Cardiac muscle cell (in vitro differentiated cells and primary cell): ENCODE measurements at places on chromosomes 5 and 9.

DNA sequence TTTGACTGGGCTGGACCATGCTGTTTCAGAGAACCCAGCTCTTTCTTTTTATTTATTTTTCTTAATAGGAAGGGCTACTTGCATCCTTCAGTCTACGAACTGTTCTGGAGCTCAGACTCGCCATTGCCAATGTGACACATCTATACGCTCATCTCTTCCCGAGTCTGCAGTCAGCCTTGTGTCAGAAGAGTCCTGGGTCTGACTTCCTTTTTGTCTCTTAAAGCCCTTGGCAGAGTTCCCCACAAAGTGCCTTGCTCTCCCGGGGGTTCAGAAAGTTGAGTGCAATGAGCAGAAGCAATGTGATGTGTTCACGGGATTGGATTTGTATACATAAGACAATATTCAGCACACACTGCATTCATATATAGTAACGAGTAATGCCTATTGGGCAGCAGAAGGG is 140.4 kb downstream of the ATPSCKMT start:
- no peak for DNase-seq

- no peak for DNase-seq
Observed at GRCh38 chr9:120136696-120137095, 443.3 kb downstream of the CDK5RAP2 start.

GRCh38 chr5:143001764-143002351 is 231.7 kb downstream of the ARHGAP26 start:
- no peak for DNase-seq

- DNase-seq: peak; percentile 24
Observed at GRCh38 chr9:132040808-132041207, 38.9 kb downstream of the MED27 start.

DNA sequence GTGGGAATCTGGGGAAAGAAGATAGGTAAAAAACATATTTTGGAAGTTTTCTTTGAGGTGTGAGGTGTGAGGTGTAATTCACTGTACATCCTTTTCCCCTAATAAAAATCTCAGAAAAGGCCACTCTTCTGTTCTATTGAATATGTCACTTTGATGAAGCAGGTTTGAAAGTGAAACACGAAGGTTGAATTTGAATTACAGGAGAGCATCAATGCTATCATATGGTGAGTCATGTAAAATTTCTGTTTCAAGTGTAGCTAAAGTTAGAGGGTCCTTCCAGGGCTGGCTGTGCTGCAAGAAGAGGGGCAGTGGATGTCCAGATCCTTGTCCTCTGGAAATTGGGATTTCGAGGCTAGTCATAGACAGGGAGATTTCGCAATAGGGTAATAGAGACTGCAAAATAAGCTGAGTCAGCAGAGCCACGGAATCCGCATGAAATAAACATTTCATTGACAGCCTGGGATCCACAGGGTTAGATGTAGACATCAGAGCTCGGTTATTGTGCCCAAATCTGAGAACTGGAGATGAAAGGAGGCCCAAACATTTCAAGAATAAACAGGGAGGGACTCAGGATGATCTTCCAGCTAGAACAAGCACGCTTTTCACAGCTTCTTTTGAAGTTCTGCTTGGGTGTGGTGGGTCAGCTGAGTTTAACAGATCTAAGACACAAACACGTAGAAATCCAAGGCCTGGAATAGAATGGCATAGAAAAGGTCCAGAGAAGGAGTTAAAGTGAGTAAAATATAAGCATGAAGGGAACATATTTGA is 194.4 kb upstream of the CDKN2B start:
- DNase-seq: no peak

DNA sequence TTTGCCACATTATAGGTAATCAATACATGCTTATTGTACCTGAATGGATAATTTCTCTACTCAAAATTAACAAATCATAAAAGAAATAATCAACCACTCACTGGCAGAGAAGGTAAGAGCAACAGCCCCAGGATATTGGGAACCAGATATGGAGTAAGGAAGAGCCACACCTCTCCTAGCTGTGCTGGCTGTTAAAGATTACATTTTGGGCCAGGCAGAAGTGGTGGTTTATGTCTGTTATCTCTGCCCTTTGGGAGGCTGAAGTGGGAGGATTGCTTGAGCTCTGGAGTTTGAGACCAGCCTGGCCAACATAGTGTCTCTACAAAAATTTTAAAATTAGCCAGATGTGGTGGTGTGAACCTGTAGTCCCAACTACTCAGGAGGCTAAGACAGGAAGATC is 56.4 kb downstream of the BHMT start:
- DNase-seq: no peak

- DNase-seq: peak; percentile 62
Observed at GRCh38 chr5:172453986-172454357, 353 bp downstream of the SH3PXD2B start.

DNA sequence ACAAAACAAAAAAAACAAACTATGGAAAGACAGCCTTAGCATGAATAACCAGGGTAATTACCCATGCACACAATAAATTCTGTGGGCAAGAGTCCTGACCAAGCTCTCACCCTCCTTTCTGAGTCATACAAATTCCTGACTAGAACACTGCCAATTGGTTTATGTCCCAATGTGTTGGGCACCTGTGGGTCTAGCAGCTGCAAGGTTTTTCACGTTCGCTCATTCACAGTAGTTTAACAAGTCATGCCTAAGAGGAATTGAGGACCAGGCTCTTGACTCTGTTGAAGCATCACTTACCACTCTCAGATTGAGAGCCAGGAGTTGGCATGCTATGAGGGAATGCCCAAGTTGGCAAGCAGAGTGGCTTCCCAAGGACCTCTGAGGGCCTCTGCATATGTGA is 205.5 kb upstream of the SLC24A2 start:
- no peak for DNase-seq

DNA sequence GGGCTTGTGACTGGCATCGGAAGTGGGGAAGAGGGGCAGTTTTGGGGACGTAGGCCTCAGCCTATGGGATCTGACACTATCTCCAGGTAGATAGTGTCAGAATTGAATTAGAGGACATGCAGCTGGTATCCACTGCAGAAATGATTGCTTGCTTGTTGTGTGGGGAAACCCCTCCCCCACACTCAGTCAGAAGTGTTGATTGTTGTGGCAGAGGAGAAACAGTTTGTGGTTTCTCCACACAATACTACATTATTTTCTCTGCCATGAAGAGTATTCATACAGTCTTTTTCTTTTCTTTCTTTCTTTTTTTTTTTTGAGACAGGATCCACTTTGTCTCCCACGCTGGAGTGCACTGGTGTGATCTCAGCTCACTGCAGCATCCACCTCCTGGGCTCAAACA is 113.9 kb downstream of the ARRDC3 start:
- DNase-seq: peak; percentile 43

GRCh38 chr5:136006164-136006563 is 22.6 kb upstream of the TGFBI start:
- no peak for DNase-seq

- no peak for DNase-seq
Observed at GRCh38 chr5:88813805-88814575, 69.0 kb downstream of the MEF2C start.

DNA sequence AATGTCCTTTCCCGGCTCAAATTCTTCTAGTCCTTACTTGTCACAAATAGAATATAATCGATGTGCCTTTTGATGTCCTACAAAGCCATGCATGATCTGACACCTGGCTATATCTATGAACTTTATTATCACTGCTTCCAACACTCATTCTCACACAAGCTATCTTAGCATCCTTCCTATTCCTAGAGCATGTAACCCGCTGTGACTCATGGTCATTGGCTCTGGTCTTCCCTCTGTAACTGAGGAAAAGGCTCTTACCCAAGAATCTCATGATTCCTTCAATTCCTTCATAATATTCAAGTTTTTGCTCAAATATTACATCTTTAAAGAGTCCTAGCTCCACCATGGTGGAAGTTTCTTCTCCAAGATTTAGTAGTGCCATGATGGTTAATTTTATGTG is 480.0 kb upstream of the PAPPA start:
- DNase-seq: no peak

DNA sequence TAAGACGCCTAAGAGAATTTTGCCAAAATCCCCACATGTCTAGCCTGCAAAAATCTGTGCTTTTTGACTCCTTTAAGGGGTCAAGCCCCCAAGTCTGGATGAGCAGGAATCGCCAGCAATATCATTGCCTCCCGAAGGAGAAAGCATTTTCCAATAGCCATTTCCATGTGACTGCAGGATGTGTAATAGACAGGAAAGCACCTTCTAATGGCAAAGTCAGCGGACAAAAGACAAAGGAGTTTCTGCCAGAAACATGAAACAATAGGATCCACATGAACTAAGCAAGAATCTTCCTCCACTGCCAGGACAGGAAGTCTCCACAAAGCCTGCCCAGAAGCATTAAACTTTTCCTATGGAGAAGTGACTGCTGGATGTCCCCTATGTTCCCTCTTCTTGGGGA is 177.1 kb upstream of the PCSK5 start:
- no peak for DNase-seq

GRCh38 chr5:125004009-125004408 is 257.6 kb upstream of the ZNF608 start:
- DNase-seq: no peak

- no peak for DNase-seq
Observed at GRCh38 chr9:136244122-136244968, 1.3 kb downstream of the QSOX2 start.

- DNase-seq: no peak
Observed at GRCh38 chr5:92421942-92422341, 1038.8 kb upstream of the ARRDC3 start.

GRCh38 chr5:73940026-73940425 is 314.0 kb downstream of the ARHGEF28 start:
- DNase-seq: peak; percentile 38

DNA sequence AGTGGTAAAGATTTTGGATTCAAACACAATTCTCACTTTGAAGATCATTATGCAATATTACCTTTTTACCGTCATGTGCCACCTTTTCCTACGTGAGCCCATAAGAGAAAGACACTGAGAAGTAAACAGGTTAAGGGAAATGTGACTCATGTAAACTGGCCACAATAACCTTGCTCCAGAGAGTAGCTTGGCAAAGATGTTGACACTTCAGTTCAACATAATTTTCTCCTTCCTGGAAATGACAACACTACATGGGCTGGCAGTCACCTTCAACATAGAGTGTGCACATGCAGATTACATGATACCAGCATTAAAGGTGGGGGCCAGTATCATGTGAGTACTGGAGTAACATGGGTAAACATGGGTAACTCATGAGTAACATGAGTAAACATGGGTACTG is 141.9 kb downstream of the CDK5RAP2 start:
- no peak for DNase-seq

DNA sequence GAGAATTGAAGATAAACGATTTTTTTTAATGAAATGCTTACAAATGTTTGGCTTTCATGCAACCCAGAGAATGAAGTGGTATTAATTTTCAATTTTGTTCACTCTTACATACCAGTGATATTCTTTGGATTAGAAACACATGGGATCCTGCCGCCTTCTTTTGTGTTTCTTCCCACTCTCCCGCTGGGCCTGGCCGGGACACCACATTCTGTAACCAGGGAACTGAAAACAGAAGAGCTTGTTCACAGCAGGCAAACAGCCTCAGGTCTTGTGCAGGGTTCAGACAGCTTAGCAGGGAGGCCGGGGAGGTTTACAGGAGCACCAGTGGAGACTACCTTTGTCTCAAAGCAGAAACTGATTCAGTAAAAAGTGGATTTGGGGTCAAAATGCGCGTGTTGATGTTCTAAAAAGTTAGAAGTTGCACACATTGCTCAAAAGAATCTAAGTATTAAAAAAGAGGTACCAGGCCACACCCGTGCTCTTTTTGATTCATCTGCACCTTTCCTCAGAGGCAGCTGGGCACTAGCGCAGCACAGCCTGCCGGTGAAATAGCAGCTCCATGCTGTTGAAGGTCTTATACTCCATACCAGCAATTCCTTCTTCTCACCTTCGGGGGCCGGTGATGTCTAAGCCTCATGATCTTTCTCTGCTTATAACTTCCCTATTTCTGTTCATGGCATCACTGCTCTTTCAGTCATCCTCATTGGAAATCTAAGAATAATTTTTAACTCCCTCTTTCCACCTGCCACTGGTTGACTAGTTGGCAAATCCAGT is 67.1 kb downstream of the GRAMD2B start:
- DNase-seq: no peak

GRCh38 chr5:33850100-33850594 is 41.6 kb downstream of the ADAMTS12 start:
- no peak for DNase-seq

DNA sequence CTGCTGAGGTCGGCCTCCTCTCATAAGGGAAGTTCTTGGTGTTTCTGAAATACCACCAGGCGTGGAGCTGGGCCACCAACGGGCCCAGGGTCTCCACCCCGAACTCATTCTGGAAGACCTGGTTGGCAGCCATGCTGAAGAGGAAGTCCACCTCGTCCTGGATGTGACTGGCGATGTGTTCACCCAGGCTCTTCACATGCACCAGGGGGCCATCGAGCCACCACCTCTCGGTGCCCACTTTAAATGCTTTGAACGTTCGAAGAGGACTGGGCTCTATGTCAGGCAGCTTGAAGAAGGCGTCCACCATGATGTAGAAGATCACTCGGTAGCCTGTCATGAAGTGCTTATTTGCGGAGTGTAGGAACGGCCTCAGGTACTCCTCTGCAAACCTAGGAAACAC is 15.1 kb downstream of the GLT6D1 start:
- no peak for DNase-seq

GRCh38 chr9:110208031-110208430 is at the start of gene C9orf152:
Gene C9orf152, minus strand, starts transcription at chr9:110208159. Its CDS starts 580 bp downstream, at chr9:110207579.
- no peak for DNase-seq

GRCh38 chr9:2570615-2571479 is 50.7 kb upstream of the VLDLR start:
- peak; percentile 95 for DNase-seq

GRCh38 chr5:174552428-174552827 is 172.0 kb upstream of the MSX2 start:
- DNase-seq: no peak

- no peak for DNase-seq
Observed at GRCh38 chr5:119402081-119402480, 46.3 kb downstream of the TNFAIP8 start.

DNA sequence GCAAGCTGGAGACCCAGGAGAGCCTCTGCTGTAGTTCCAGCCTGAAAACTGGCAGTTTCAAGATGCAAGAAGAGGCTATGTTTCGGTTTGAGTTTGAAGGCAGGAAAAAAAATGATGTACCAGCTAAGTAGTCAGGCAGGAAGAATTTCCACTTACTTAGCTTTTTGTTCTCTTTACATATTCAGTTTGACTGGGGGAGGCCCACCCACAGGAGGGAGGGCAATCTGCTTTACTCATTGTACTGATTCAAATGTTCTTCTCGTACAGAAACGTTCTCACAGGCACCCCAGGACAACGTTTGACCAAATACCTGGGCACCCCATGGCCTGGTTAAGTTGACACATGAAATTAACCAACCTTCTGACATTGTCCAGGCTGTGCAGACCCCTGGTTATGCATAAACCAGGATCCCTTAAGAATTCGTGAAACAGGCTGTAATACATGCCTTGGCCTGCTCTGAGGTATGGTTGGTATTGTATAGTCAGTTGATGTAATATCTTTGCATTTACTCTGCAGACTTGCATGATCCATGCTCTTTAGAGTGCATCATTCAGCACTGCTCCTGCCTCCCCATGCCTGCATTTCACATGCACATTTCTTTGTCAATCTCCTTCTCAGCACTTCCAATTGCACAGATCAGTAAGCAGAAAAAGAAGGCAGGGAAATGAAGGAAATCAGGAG is 687.1 kb downstream of the TAF11L14 start:
- DNase-seq: no peak
